Stimulated activated naive CD8-positive, alpha-beta T cell treated with anti-CD3 and anti-CD28 coated beads, Interleukin-15, amount 100 ng/mL, for 72 hours (primary cell): ENCODE measurements at places on chromosomes 4 and X.

DNA sequence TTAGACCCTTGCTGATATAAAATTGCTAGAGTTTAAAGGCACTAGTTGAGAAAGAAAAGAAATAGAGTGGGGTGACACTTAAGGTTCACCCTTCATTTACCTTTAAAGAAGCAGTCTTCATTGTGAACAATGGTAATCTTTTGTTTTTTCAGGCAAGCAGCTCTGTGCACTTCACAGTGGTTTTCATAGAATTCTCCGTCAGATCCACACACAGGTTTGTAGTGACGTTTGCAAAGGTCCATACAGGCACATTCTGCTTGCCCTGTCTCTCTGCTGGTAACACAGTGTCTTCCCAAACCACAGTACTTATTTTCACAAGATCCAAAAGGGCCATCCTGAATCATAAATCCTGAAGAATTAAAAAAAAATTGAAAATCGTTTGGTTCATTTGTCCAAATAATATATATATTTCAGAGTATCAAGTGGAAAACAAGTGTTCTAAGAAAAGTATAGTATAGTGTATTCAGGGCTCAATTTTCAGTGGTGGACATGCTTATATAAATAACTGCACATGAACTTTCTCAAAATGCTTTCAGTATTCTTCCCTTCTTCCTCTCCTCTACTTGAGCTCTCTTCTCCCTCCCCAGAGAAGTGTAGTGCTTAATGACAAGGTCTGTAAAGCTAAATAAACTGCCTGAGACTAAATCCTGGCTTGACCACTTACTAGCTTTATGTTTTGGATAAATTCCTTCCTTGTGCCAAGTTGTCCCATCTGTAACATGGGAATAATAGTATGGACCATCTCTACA is 243.3 kb downstream of the FSTL5 start:
- no peak for DNase-seq

- no peak for DNase-seq
Observed at GRCh38 chrX:145630806-145631435, 186.7 kb upstream of the SLITRK2 start.

- no peak for DNase-seq
Observed at GRCh38 chr4:39470402-39470801, 11.5 kb downstream of the LIAS start.

DNA sequence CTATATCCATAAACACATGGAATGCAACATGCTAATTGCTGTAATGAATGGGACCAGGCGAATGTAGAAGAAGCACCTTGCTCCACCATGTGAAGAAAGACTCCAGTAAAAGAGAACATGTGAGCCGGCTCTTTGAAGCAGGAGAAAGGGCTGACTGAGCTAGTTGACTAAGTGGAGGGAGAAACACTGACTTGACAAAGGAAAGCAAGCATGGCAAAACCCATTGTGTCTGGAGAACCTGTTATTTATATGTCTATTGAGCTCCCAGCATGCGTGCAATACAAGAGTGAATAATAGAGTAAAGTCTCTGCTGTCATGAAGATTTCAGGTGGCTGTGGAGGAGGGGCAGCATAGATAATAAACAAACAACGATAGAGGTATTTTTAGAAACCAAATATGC is 559.9 kb downstream of the RAB28 start:
- DNase-seq, result no peak

GRCh38 chr4:42547805-42548204 is 109.1 kb downstream of the ATP8A1 start:
- no peak for DNase-seq

DNA sequence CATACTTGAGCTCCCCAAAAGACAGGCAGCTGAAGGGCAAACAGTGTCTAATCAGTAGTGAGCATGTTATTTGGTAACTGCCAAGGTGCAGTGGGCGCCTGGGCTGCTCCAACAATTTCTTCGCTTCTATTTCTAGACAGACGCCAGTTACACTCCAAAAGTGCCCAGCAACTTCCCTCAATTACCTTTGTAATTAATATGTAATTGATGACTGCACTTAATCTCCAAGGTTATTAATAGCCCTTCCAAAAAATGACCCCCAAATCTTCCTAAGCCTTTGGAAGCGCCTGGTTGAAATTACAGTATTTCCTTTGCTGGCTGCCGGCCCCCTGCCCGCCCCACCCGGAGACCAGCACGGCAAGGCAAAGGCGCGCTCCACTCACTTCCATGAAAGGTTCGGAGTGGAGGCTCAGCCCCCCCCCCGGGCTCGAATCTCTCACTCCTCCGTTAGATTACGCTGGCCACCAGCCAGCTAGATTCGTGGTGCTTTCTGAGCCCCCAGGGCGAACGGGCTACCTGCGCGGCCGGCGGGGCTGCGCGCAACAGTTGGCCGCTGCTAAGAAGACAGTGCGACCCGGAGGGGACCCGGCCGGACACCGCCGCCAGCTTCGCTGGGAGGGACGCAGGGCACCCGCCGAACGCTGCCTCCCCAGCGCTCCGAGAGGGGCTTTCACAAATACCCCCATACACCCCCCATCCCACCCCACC is 1.9 kb downstream of the GPC4 start:
- no peak for DNase-seq

DNA sequence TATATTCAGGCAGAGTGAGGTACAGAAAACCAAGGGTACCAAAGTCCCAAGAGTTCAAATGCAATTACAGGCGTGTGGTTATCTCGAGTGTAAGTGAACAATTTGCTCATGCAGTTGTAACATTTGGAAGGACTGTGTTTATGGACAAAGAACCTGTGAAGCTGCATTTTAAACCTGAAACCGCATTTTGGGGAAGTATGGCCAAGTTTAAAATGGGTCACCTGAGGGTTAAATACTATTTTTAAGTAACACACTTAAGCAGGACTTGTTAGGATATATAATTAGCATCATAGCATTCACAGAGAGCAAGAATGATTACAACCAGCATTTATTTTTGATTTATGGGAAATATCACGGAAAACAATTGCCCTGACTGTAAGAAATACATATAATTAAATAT is 79.1 kb upstream of the LCORL start:
- DNase-seq, result no peak

- DNase-seq, result no peak
Observed at GRCh38 chr4:75135068-75135825, 202.3 kb downstream of the PARM1 start.

DNA sequence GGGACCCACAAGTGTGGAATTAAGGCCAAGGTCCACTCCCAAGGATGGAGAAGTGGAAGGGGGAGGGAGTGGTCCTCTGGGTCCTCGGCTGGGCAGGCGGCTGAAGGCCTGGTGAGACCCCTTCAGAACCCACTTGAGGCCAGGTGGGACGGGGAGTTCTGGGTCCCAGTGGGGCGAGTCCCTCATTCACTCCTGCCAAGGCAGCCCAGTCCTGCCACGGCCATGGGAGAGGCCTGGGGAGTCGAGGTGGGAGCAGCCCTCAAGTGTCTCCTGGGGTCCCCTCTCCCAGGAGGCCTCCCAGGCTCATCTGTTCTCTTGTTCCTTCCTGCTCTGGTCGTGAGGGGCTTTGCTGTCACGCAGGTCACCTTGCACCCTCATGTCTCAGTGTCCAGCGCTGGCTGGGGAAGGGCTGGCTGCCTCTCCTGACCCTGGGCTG is 6.1 kb upstream of the SH3BP2 start:
- peak; percentile 38 for DNase-seq

GRCh38 chr4:163666332-163666873 is 171.9 kb downstream of the TMA16 start:
- no peak for DNase-seq

GRCh38 chr4:144564358-144564757 is 81.6 kb upstream of the HHIP start:
- DNase-seq, result no peak

GRCh38 chrX:46308110-46308509 is 237.1 kb downstream of the ZNF674 start:
- no peak for DNase-seq

DNA sequence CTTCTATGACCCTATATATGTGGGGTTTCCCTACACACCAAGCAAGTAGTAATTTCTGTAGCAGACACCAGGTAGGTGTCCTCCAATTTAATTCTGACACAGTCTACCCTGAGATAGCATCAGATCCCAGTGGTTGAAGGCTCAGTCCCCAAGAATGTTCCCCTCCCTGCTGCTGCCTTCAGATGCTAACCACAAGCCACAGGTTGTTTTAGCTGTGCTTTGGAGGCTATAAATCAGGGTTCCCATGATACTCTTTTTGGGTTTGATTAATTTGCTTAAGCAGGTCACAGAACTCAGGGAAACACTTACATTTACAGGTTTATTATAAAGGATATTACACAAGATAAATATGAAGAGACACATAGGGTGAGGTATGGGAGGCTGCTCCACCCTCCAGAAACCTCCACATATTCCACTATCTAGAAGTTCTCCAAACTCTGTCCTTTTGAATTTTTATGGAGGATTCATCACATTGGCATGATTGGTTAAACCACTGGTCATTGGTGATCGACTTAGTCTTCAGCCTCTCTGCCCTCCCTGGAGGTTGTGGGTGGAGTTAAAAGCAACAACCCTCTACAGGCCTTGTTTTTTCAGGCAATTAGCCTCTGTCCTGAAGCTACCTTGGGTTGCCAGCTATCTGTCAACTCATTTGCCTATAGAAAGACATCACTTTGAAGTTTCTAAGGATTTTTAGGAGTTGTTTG is 50.8 kb downstream of the GRIA2 start:
- no peak for DNase-seq

- no peak for DNase-seq
Observed at GRCh38 chr4:79886021-79886420, 187.0 kb downstream of the ANTXR2 start.

DNA sequence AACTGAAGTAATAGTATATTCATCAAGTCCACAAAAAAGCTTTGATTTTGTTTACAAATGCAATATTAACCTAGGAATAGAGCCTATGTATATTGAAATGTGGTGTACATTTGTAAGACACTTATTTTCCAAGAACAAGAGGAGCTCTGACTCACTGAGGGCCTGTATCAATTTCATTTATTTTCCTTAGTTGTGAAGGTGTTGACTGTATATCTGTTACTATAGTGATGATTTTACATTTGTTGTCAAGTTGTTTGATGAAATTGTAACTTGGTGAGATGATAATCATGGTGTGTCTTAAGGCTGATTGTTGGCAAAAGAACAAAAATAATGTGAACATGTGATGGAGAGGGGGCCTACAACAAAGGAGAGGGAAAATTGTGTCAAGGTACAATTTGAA is 274.9 kb upstream of the TEX13A start:
- no peak for DNase-seq

DNA sequence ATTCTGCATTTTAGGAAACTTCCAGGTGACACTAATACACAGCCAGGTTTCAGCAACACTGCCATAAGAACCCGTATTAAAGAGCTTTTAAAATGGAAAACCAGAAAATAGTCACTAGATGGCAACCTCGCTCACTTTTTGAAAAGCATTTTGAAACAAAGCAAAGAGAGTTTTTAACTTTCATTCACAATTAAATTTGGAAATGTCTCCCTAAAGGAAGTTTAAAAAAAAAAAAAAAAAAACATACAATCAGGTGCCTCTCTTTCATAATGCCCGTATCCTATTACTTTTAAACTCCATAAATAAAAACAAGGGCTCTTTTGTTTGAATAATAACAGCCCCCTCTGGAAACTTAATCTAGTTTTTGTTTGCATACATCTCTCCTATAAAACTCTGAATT is 20.3 kb downstream of the MEPE start:
- no peak for DNase-seq

DNA sequence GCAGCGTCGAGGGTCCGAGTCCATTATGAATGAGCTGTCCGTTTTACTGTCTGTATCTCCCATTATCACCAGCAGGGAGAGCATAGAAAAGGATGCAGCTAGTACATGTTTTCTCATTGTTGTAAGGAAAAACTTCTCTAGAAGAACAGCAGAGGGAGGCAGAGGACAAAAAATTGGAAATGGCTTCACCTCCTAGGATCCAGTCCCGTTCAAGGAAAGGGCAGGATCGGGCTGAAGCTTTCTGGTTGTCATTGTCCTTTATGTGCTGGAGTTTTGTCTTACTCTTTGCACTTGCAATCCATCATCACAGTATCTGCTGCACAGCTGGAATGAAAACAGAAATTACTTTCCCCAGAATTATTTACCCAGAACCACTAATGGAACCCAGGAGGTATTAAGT is 14.7 kb downstream of the NDP start:
- DNase-seq, result peak; percentile 8

DNA sequence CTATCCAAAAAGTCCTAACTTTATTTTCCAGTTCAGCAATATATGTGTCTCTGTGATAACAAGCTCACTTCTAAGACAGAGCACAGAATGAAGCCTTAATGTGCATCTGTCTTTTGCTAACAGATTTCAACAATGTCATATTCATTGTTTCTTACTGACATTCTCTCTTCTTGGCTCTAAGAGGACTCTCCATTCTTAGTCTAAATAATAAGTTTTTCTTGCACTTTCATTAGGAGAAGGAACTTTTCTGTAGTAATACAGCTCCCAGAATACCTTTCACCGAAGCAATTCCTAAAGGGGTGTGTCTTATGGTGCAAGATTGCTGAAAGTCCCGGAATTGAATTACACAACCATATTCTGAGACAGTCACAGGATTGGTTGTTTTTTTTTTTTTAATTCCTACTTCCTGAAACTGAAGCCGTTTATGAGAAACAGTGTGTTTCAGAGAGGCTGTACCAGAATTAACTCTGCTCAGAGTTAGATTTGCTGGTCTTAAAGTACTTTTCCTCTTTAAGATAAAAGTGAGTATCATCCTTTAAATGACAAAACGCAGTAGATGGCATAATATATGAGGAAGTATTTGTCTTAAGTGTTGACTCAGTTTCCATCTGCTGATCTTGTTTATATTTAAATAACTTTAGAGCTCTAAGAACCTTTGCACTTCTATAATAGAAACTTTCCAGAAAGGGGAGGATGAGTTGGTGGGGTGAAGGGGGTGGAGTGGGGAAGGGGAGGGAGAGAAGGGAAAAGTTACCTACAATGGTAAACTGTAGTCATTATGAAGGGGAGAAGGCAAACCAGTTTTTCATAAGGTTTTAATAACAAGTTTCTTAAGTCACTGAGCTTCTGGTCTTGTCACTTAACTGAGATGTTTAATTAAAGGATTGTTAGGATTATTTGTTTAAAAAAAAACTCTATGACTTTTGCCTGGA is at the start of gene ALPK1:
ALPK1 (plus strand) TSS at position 421 of the 932 bp plus-strand sequence.
- DNase-seq, result no peak

- no peak for DNase-seq
Observed at GRCh38 chr4:141041021-141041476, 92.2 kb downstream of the RNF150 start.

DNA sequence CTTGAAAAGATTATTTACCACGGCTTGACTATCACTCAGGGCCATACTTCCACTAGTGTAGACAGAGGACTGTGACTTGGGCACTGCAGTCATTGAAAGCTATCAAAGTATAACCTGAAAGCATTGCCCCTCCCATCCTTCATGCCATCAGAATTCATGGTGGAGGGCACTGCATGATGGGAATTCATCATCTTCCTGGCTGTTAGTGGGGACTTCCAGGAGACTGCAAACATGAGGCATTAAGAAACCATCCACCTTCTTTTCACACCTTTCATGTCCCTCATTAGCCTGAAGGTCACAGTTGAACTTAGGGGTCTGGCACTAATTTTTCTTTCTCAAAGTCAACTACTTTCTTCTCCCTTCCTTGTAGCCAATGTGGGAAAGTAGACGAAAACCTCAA is 25.8 kb downstream of the VSIG4 start:
- DNase-seq, result no peak
